GM23248 (cell line): ENCODE measurements at places on chromosomes 7 and 10.

DNA sequence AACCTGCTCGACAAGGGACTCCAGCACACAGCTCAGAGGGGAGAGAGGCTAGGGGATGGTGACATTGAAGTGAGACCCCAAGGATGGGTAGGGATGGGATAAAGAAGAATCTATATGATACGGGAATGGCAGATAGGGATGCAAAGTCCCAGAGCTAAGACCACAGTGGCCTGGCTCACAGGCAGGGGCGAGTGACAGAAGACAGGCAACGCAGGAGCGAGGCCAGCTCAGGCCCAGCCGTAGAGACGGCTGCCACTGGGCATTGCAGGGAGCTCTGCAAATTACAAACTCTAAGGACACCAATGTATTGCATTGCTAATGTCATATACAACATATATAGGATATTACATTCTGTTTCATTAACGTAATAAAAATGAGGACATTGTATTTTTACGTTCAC lies 131.4 kb downstream of the TCERG1L start:
- no peak for DNase-seq

DNA sequence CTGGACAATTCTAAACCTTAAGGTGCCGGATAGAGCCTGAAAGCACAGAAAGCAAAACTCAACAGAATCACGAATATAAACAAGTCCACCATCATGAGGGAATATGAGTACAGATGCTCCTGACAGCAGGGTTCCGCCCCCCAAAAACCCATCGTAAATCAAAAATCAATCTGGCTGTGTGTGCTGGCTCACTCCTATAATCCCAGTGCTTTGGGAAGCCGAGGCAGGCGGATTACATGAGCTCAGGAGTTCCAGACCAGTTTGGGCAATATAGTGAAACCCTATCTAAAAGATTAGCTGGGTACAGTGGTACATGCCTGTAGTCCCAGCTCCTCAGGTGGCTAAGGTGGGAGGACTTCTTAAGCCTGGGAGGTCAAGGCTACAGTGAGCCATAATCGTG lies 12.2 kb downstream of the BUD31 start:
- no peak for DNase-seq

GRCh38 chr10:36688717-36689116 lies 436.7 kb upstream of the ANKRD30A start:
- DNase-seq: no peak

DNA sequence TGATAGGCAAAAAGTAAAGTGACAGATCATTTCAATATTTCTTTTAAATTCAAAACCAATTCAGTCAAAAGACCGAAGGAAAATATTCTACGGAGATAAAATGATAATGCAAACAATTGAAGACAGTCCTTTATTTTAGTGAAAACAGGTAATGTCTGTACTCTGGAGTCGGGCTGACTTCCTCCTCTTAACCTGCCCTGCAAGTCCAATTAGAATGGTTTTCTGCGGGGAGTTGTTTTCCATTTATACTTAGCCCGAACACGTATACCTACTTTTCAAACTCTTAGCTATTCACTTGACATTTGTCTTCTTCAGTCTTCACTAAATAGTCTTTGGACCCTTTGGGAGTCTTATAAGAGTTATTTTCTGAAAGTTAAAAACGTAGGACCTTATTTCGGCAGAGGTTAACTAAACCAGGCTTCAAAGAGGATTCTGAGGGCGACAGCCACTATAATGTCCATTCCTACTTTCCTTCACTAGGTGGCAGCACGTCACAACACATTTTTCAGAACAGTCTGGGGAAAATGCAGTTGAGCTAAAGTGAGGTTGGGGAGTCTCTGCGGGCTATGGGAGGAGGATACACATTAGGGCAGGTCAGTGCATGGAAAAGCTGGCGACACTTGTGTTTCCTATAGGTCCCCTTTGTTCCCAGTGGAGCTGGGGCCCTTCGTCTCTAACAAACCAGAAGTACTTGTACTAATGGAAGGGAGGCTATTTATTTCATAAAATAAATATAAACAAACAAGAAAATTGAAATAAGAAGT lies 472.0 kb downstream of the KCNMA1 start:
- peak; percentile 77 for DNase-seq

GRCh38 chr7:2709553-2710285 lies 21.7 kb downstream of the AMZ1 start:
- peak; percentile 73 for DNase-seq

DNA sequence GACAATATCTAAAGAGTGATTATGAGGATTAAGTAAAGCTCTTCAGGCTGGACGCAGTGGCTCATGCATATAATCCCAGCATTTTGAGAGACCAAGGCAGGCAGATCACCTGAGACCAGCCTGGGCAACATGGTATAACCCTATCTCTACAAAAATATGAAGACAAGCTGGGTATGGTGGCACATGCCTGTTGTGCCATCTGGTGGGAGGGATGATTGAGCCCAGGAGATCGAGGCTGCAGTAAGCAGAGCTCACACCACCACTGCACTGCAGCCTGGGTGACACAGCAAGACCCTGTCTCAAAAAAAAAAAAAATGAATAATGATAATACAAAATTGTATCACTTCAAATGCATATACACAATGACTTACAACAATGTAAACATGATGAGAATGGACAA lies 195.6 kb upstream of the AUTS2 start:
- no peak for DNase-seq

- DNase-seq: no peak
Measured at GRCh38 chr10:78817361-78817760, 251.4 kb upstream of the ZMIZ1 start.

- DNase-seq: peak; percentile 85
Measured at GRCh38 chr10:46992803-46993561, 81.8 kb downstream of the PTPN20 start.

DNA sequence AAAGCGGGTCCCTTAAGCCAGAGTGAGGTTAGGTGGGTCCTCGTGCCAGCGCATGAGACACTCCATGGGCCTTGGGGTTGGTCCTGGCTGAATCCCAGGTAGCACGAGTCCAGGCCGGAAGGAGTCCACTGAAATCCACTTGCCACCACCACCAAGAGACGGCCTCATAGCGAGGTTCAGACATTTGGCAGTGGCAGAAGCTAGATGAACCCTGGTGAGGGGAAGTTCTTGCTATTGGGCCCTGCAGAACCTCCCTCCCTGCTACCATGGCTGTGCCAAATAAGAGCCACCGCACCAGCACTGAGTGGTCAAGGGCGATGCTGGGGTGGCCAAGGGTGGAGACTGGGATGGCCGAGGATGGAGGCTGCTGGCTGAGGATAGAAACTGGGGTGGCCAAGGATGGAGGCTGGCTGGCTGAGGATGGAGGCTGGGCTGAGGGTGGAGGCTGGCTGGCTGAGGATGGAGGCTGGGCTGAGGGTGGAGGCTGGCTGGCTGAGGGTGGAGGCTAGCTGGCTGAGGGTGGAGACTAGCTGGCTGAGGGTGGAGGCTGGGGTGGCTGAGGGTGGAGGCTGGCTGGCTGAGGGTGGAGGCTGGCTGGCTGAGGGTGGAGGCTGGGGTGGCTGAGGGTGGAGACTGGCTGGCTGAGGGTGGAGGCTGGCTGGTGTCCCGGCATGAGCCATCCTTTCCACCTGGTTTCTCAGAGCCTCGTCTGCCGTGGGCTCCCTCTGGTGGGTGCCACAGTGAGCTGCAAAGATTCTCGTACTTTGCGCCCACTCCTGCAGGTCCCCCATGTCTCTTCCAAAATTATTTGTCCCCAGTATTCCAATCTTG lies 88.2 kb downstream of the ELFN1 start:
- DNase-seq: peak; percentile 53

DNA sequence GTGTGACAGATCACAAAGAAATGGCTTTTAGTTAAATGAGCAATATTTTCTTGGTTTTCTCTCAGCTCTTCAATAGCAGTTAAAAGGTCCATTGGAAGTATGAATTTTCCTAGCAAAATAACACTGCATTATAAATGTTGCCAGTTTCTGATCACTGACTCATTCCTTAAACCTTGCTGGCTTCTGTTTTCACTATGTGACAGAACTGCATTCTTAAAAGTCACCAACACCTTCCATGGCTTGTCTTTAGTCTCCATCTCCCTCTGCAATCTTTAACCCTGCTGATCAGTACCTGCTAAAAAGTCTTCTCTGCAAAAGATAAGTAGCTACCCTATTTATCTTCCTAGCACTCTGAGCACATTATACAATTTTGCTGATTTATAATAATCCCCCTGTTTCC lies 405.0 kb upstream of the LRRN3 start:
- no peak for DNase-seq

DNA sequence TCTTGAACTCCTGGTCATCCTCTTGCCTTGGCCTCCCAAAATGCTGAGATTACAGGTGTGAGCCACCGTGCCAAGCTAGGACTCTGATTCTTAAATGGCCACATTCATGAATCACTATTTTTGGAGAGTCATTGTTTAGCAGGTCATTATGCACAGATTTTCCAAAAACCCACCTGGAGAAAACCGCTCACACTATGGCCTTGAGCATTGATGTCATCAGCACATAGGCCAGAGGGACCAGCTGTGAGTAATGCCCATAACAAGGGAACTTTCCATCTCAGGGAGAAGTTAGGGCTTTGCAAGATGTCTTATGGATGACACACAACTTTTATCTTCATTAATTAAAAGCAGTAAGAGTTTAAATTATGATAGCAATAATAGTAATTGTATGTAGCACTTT lies 86.4 kb upstream of the KIF5B start:
- DNase-seq: peak; percentile 76

GRCh38 chr7:151631570-151631952 lies 111.9 kb upstream of the RHEB start:
- peak; percentile 68 for DNase-seq

- no peak for DNase-seq
Measured at GRCh38 chr10:48384699-48384982, 78.2 kb downstream of the MAPK8 start.

GRCh38 chr10:126421756-126422256 lies 33.5 kb upstream of the ADAM12 start:
- DNase-seq: peak; percentile 98

GRCh38 chr10:4016214-4016740 lies 231.3 kb upstream of the KLF6 start:
- no peak for DNase-seq

- DNase-seq: no peak
Measured at GRCh38 chr7:77181015-77181595, 18.5 kb downstream of the FGL2 start.

DNA sequence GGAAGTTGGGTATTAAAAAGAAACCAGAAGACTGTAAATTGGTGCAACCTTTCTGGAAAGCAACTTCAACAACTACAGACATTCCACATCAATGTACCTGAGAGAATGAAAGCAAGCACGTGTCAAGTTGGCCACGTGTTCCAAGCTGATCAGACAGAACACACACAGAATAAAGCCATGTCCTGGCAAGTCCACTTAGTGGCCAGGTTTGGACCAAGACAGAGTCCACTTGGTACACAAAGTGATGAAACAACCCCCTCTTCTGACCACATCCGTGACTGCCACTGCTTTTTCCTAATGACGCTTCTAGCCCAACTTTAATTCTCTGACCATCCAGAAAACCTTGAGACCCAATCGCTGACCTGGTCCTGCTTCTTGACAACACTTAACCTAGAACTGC lies 109.4 kb downstream of the ABLIM1 start:
- DNase-seq: peak; percentile 55

GRCh38 chr10:104581884-104582601 lies 59.0 kb upstream of the SORCS3 start:
- DNase-seq: peak; percentile 91

GRCh38 chr7:27860800-27861199 lies 120.8 kb downstream of the TAX1BP1 start:
- DNase-seq: no peak

DNA sequence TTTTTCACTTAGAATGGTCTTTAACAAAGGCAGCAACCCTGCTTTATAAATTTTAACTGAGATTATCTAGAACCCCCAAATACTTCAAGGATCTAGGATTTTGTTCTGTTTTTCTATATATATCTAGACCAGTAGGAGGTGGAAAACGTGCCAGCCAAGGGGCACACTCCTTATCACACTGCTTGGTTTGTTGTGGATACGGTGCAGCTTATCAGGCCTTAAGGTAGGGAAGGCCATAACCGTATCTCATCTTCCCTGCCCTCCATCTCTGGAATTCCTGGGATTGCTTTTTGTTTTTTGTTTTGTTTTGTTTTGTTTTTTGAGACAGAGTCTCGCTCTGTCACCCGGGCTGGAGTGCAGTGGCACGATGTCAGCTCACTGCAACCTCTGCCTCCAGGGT lies 75.4 kb downstream of the MPLKIP start:
- no peak for DNase-seq

GRCh38 chr7:142632271-142633134 lies 116.8 kb upstream of the PRSS1 start:
- DNase-seq: peak; percentile 75

GRCh38 chr10:119176166-119176565 lies 2.4 kb downstream of the PRDX3 start:
- DNase-seq: peak; percentile 28

GRCh38 chr7:108529341-108529740 lies 3.4 kb upstream of the PNPLA8 start:
- no peak for DNase-seq

DNA sequence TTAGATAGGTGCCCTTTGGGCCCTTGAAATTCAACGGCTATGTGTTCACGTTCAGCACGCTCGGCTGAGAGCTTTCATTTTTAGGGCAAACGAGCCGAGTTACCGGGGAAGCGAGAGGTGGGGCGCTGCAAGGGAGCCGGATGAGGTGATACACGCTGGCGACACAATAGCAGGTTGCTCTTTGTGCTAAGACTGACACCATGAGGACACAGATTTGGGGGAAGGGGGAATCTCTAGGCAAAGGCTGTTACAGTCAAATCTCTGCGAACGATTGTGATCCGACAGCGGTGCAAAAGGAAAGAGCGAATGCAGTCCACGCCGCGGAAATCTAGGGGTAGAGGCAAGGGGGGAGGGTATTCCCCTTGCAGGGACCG lies 667 bp downstream of the KLLN start:
- DNase-seq: peak; percentile 77
